ENCODE measurements at places on chromosomes 3 and 15. TPM values are rescaled to one million over a fixed set of nuclear protein-coding genes. Genes with fewer than 3 reads are reported as not detected.

The PLSCR2 gene
- total RNA-seq: not detected

The RTP3 gene
- total RNA-seq: not detected

The ZNF501 gene
- total RNA-seq: 0.22 TPM

The PTPRG gene
- total RNA-seq: 0.03 TPM
